ENCODE measurements at places on chromosomes 1 and 21. TPM values are rescaled to one million over a fixed set of nuclear protein-coding genes. Genes with fewer than 3 reads are reported as not detected.
A peak's percentile ranks its signal among the peaks of the same experiment; 100 is the strongest.

- no peak for DNase-seq
Observed at GRCh38 chr1:202994756-202995155, 12.4 kb upstream of the TMEM183A start.

GRCh38 chr1:98078596-98078995 is 157.8 kb upstream of the DPYD start:
- DNase-seq = no peak

Gene SLAMF7
- not detected for total RNA-seq

Gene KIAA0319L
- total RNA-seq = 27.8 TPM

Gene TRAF3IP3
- not detected for total RNA-seq

Gene FAAH
- 1.4 TPM for total RNA-seq

Gene FAM3B
- not detected for total RNA-seq

Gene C8A
- not detected for total RNA-seq

DNA sequence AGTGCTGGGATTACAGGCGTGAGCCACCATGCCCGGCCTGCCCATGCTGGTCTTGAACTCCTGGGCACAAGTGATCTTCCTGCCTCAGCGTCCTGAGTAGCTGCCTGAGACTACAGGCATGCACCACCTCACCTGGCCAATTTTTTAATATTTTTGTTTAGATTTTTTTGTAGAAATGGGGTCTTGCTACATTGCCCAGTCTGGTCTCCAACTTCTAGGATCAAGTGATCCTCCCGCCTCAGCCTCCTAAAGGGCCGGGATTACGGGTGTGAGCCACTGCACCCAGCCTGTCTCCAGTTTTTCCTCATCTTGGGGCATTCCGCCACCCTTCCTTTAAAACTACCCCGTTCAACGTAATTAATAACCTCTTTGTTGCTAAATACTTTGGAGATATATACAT is 7.4 kb downstream of the PMF1 start:
- DNase-seq = no peak

Gene RGS21
- total RNA-seq = not detected

Gene EDEM3
- total RNA-seq = 20.0 TPM

Gene HOOK1
- 0.30 TPM for total RNA-seq

GRCh38 chr1:196897158-196897828 is 9.4 kb downstream of the CFHR4 start:
- peak; percentile 3 for DNase-seq

Gene UBE2J2
- 66.2 TPM for total RNA-seq

DNA sequence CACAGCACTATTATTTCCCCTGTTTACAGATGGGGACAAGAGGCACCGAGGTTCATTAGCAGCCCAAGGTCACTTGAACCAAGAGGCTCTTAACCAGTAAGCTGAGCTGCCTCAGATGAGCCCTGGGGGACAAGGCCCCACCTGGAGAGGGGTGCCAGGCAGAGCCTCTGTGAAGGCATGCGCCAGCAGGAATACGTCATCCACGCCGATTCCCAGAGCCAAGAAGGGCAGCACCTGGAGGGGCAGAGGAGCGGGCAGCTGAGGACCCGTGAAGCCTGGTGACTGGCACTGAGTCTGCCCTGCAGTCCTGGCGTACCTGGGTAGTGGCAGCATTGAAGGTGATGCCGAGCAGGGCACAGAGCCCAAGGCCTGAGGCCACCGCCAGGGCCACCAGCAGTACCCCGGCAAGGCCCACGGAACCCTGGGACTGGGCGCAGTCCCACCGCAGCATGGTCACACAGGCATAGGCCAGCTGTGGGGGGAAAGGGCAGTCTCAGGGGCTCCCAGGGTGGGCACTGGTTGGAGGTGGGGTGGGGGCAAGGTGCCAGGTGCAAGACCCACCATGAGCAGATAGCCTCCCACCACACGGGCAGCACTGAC is 14.1 kb downstream of the PTCH2 start:
- no peak for DNase-seq

Gene GSTM5
- not detected for total RNA-seq

GRCh38 chr1:196260270-196260669 is 348.0 kb downstream of the KCNT2 start:
- DNase-seq = no peak

- no peak for DNase-seq
Observed at GRCh38 chr1:88984569-88984968, 7.9 kb downstream of the KYAT3 start.

DNA sequence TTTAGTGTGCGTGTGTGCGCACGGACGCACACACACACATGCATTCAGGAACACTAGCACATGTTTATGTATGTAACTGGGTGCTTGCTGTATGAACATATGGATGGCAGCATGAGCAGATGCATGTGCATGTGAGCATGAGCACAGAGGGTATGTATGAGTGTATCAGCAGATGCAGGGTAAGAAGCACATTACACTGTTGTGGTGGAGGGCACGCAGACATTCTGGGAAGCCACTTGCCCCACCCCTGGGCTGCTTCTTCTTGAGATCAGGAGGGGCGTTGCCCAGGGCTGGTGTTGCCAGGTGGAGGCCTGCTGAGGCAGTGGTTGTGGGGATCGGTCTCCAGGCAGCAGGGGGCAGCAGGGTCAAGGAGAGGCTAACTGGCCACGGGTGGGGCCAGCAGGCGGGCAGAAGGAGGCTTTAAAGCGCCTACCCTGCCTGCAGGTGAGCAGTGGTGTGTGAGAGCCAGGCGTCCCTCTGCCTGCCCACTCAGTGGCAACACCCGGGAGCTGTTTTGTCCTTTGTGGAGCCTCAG is 3.9 kb upstream of the P3R3URF start:
- no peak for DNase-seq

GRCh38 chr1:64915381-64916274 is 50.7 kb downstream of the JAK1 start:
- peak; percentile 53 for DNase-seq

GRCh38 chr1:192984080-192984479 is 75.1 kb downstream of the UCHL5 start:
- no peak for DNase-seq

- DNase-seq = peak; percentile 2
Observed at GRCh38 chr1:69991644-69992043, 213.7 kb downstream of the LRRC40 start.

GRCh38 chr1:219812491-219813203 is 115.7 kb downstream of the SLC30A10 start:
- peak; percentile 55 for DNase-seq

DNA sequence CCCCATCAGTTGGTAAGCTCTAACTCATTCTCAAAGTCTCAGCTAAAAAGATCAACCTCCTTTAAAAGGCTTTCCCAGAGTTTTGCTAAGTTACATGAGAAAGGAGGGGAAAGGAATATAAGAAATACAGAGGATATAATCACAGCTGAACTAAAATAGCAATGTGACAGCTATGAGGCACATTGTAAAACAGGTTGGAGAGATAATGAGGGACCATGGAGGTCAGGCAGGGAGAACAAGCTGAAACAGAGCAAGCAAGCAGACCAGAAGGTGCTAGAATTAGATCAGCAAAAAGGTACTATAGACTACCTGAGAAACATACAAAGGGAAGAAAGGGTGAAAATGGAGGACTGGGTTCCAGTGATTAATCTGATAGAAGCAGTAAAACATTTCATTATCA is 28.5 kb downstream of the GPATCH2 start:
- no peak for DNase-seq

Gene MYOCOS
- total RNA-seq = not detected

Gene OR10Z1
- total RNA-seq = not detected

DNA sequence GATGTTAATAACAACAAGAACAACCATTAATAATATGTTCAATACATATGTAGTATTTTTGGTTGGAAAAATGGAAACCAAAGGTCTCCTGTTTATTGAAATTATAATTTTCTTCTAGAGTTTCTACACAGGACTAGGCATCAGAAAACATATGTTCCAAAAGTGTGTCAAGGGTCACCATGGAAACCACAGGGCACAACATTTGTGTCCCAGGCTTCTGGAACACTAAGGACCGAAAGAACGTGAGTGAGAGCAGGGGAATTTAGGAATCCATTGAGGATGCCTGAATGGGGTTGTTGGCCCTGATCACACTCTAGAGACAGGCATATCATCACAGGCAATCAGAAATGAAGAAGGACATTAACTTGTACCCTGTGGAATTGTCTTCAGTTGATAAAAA is 7.5 kb upstream of the CDC14A start:
- no peak for DNase-seq

Gene PGLYRP4
- not detected for total RNA-seq

- DNase-seq = no peak
Observed at GRCh38 chr1:221709854-221710253, 32.0 kb downstream of the DUSP10 start.

DNA sequence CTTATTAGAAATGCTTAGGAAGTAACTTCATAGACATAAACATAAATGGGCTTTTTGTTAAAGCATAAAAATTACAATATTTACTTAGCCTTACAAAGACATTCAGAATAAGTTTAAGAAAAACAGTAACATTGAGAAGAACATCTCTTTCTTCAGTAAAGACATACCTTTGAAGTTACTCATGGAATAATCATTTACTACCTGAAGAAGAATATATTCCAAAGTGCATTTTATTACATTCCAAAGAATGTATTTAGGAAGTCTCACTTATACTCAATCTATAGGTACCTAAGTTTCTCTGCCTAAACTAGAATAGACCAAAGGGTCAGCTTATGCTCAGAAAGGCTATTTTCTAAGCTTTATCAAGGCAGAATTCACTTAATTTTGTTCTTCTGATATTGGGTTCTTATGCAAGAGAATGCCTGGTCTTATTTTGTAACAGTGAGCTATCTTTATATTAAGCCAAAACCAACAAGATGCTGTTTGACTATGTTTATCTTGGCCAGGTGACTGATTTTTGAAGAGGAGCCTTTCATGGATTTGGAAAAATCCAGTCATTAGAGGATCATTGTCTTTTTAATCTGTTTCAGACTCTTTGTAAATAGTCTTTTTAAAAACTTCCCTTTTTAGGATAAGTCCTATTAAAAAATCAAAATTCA is 110.1 kb downstream of the OLFML2B start:
- no peak for DNase-seq

DNA sequence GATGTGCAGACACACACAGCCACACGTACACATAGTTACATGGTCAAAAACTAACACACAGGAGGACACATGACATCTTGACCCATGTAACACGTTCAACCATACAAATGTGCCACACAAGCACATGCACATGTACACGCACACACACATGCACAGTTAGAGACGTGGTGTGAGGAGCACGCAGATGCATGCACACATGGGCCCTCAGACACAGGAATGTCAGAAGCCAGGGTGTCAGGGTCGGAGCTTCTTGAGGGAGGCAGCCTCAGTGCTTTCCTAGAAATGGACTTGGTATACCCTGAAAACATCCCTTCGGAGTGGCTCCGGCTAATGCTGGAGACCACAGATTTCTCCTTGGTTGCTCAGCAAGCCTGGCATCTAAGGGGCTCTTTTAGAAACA is 114.3 kb downstream of the DMRTB1 start:
- DNase-seq = no peak

GRCh38 chr1:30905916-30906620 is 2.5 kb downstream of the SDC3 start:
- DNase-seq = no peak

DNA sequence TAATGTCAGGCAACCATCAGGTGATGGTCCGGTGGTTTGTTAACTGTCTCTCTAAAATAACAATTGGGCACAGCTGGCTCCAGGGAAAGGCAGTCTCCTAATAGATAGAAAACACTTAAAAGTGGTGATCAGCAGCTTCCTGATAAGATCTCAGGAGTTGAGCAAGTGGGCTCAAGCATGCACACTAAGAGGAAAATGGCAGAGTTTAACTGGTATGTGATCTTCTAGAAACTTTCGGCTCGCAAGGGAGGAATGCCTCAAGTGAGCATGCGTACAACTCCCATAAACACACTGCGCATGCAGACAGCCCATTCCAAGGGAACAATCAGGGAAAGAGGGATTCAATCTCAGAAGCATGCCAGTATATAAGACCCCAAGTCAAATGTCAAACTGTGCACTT is 52.2 kb upstream of the VTCN1 start:
- DNase-seq = no peak

Gene COL11A1
- not detected for total RNA-seq

- DNase-seq = no peak
Observed at GRCh38 chr1:99365141-99365540, 100.8 kb downstream of the PLPPR4 start.

DNA sequence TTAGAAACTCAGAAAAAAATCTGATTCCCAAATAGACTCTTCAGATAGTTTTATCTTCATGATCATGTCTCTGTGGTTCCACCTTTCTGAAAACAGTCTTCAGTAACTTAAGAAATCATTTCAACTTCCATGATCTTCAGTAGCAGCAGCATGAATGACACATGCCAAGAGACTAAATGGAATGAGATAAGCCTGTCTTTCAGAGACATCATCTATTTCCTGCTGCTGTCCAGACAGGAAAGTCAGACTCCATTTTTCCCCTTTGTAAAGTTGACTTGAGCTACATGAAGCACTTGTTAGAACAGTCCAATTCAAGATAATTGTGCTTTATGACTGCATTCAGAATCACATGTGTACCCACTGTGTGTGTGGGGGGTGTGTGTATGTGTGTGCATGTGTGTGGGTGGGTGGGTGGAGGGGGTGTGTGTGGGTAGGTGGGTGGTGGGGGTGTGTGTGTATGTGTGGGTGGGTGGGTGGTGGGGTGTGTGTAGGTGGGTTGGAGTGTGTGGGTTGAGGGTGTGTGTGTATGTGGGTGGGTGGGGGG is 58.8 kb downstream of the CLIC4 start:
- no peak for DNase-seq

- no peak for DNase-seq
Observed at GRCh38 chr1:94121411-94121821, 468 bp upstream of the ABCA4 start.

DNA sequence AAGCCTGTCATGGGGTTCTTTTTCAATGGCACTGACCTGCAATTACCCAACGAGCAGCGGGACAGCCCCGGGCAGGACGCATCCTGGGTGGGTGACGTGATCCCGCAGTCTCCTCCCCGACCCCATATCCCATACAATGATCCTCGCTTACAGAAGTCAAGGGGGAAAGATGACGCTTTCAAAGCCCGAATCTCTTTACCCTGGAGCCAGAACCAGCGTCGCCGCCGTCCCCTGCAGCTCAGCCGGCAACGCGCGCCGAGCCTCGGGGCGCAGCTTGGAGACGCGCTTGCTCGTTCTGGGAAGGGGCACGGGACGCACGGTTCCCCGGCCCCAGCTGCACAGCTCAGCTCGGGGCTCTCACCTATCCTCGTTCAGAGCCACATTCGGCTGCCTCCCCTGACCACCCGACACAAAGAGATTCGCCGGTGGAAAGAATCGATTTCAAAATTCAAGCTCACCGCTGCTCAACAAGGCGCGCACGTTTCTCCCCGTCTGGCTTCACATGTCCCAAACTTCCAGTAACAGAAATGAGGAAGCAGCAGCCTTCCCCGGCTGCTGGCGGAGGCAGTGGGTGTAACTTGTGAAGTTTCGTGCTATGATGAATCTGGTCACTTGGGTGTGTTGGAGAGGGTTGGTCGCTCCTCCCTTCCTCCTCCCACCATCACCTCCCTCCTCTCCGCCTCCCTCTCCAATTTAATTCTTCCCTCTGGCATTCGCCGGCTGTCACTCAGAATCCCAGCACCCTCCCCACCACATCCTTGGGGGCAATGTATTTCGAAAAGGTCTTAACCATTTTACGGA is at the start of gene TIAM1:
TIAM1 (minus strand) TSS at position 582 of the 801 bp plus-strand sequence. CDS start 77,289 bp downstream, outside the sequence.
- peak; percentile 64 for DNase-seq

Gene GPR161
- total RNA-seq = 5.8 TPM

Gene ERG
- total RNA-seq = 4.4 TPM

Gene AIDA
- 33.9 TPM for total RNA-seq

- DNase-seq = no peak
Observed at GRCh38 chr1:174358344-174358743, 89.4 kb upstream of the GPR52 start.
